Muscle of arm (tissue), 14 donors: ENCODE measurements at places on chromosomes 13 and 19.

DNA sequence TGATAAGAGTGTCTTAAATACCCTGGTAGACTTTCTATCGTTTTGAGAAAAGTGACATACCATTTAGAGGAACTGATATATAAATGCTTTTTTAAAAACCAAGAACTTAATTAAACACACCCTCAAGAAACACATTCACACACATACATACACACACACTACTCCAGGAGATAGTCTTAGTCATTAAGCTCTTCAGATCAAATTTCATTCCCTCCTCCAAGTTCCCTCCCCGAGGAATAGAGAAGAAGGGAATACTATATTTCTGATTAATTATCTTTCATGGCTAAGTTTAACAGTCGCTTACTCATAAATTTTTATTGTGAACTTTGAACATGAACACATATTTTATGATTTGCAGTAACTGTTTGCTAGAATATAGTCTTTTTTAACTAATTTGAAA is 1109.5 kb downstream of the SLITRK1 start:
- DNase-seq, result no peak

DNA sequence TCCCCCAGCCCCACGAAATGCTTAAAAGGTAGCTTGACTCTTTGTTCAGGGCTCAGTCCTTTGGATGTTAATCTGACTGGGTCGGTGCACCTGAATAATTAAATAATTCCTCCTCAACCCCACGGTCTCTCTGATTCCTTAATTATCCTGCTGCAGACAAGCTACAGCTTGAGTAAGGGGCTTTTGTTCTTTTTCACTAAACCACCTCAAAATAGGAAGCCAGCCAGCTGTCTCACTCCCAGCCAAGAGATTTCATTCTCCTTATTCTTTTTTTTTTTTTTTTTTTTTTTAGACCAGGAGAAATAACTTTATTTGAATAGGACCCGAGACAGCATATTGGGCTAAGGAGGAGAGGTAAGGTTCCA is 7.9 kb upstream of the FCGBP start:
- no peak for DNase-seq

DNA sequence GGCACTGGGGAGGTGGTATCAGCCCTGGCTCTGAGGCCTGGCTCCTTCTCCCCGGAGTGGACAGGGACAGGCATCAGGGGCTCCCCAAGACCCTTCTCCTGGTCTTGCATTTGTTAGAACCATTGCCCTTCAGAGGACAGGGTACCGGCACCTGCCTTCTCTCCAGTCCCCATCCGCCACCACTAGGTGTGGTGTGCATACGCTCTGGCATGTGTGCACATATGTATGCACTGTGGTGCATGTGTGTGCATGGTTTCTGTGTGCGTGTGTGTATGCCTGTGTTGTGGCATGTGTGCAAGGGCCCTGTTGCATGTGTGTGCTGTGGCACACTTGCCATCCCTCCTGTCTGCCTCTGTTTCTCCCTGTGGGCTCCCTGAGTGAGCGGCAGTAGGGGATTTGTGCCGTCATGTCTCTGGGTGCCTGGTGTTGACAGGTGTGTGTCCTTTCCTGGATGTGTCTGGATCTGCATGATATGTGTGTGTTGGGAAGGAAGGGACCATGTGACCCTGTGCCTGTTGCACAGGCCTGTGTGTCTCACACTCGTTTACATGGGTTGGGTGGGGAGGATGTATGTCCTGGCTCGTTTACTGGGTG is 9.3 kb downstream of the KCTD15 start:
- DNase-seq, result no peak

GRCh38 chr13:99911965-99912566 is 59.5 kb downstream of the ZIC5 start:
- DNase-seq, result no peak

DNA sequence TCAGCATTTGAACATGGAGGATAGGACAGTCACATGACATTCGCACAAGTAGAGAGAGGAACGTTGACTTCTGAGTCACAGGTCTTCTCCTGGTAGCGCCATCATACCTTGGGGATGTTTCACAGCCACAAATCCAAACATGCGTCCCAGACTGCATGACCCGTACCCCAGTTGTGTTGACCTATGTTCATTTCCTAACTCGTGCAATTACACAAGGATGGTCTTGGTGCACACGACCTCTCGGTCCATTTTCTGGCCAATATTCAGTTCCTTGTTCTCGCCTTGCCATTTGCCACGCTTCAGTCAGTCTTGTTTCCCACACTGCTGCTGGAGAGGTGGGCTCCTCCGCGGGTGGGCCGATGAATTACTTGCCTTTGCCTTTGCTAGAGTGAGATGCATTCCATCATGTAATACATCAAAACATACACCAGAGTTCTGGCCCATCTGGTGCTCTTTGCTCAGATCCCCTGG is 87.3 kb downstream of the COL4A2 start:
- DNase-seq, result no peak
